ENCODE measurements at places on chromosomes 7 and 10.

GRCh38 chr7:22001345-22002004 is 55.8 kb upstream of the CDCA7L start:
- no peak for DNase-seq

GRCh38 chr10:69103784-69104183 is 15.9 kb downstream of the SRGN start:
- DNase-seq = no peak

DNA sequence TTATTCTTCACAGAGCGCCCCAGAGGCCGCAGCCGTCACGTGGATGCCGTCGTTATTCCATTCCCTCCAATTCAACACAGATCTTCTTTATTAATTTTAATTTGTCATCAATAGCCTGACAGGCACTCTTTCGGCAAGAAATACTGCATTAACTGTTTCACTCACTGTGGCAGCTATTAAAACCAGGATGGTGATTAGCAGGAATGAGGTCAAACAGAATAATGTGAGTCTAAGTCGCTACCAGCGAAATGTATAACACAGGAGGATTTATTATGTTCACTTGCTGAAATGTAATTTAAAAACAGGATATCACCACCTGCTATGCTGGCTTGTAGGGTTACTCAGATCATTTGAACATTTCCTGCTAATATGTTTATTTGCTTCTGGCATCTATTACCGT is 74.2 kb upstream of the MGMT start:
- no peak for DNase-seq

GRCh38 chr10:16904049-16904448 is 86.8 kb upstream of the RSU1 start:
- DNase-seq = no peak

DNA sequence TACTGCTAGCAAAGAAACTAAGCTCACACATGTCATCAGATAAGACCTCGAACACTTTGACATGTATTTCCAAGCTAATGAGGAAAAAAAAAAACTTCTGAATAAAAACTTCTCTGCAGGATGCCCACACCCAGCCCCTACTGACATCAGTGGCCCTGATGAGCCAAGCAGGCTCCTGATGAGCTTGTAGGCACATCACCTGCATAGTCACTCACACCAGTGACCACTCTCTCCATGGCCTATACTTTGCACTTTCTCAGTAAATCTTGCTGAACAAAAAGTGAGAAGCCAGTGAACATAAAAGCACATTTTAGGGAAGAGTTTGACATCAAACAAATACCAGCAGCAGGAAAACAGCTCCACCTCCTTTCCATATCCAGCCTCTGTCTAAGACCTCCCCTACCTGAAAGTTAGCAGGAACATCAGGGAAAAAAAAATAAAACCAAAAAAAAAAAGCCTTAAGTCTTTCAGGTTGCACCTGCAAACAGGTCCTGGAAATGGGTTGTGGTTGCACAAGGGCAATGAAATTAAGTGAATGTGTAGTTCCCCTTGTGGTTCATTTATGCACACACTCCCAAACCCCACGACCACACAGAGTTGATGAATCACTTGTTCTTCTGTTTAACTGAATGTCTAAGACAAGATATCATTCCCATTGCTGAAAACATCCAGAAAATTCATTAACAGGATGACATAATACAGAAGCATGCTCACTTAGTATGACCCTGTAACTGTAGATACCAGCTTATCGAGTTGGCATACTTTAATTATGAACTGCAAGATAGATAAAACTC is 205.2 kb upstream of the PDE1C start:
- no peak for DNase-seq

- DNase-seq = no peak
Measured at GRCh38 chr10:31646519-31646918, 282.1 kb downstream of the ARHGAP12 start.

DNA sequence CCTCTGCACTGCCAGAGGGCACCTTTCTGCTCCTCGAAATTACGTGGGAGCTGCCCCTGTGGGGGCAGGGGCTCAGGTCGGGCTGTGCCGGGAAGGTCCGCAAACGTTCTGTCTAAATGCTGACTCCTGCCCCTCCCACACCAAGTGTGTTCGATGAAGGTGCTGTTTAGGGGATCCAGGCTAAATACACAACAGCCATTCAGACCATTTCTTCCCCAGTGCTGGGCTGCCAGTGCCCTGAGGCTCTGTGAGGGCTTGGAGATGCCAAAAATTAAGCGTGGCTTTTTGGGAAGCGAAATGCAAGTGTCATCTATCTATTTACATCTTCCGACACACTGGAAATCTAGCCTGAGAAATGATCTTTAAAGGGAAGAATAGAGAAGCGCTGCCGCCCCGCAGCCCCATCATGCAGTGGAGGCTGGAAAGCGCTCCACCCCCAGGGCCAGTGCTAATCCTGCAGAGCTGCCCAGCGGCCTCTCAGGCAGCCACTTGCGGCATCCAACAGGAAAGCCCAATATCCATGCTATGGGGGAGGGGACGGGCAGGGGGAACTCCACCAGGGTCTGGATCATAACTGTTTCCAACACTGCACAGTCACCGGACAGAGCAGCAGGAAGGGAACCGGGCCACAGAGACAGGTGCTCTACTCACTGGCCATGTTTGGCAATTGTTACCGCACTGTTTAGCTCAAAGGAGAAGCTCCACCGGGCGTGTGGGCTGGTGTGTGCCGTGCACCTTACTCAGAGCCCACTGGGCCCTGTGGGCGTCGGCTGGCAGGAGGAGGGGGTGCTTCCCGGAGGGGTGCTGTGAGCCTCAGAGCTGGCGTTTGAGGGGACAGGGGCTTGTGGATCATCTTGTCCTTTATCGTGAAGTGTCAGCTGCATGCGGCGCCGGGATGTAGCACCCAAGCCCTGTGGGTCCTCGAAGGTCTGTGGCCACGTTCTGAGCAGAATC is 205.5 kb downstream of the DNAJB6 start:
- DNase-seq = peak; percentile 7

GRCh38 chr10:123522702-123523312 is 143.3 kb upstream of the GPR26 start:
- DNase-seq = no peak

- no peak for DNase-seq
Measured at GRCh38 chr10:110150046-110150445, 57.4 kb upstream of the MXI1 start.

DNA sequence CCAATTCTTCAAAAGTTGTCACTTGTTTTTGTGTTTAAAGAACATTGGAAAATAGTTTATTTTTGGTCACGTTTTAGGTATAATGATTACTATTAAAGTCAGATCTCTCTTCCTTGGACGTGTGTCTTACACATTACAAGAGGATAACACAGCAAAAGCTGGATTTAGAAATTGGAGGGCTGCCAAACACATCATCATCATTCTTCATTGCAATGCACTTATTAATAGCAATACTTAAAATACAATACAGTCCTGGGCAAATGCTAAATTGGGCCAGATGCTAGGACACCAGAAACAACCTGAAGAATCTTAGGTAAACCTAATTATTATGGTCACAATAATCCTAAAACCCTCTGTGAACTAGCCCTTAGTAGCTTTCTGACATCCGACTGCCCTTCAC is 303.6 kb downstream of the DGKB start:
- DNase-seq = no peak

GRCh38 chr10:30185916-30186315 is 126.5 kb upstream of the JCAD start:
- DNase-seq = no peak

GRCh38 chr7:133755901-133756300 is 371.2 kb upstream of the LRGUK start:
- DNase-seq = no peak

- DNase-seq = no peak
Measured at GRCh38 chr10:30000802-30001571, 58.4 kb downstream of the JCAD start.

DNA sequence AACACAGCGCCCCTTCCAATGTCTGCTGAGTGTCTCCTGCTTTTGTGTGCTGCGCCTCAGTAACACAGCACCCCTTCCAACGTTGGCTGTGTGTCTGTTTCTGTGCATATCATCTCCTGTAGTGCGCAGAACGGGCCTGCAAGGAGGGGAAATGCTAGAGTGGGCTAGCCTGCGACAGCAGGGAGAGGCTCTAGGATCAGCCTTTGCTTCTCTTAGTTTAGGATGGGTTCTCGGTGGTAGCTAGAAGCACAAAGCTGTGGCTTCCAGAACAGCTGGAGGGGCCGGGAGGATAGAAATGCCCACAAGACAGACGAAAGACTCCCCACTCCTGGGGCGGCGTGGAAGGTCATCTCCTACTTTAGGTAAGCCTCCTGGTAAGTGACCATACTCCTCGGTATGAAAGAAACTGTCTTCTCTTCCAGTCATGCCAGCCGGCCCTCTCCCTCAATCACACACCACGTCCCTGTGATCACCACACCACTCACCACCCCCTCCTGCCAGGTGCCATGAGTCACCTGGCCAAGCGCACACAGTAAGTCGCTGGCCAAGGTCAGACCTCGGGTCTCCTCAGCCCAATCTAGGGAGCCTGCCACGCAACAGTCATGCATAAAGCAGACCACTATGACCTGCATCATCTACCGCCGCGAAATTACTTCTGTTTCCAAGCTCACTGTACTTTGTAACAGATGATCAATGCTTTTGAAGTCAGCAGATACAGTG is 4.8 kb downstream of the PITRM1 start:
- DNase-seq = no peak

DNA sequence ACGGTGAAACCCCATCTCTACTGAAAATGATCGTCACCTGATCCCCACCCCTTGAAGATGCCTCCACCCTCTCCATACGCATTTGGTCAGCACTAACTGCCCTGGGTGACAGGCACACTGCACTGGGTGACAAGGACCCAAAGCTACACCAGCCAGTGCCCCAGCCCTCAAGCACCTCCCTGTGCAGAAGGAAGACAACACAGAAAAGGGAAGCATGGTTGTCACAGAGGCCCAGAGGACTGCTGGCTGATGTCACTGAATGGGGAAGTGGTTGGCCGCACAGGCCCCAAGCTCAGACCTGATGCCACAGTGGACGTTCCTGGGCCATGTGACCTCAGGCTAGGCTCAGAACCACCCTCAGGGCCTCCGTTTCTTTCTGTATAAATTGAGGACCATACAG is 4.2 kb upstream of the PILRA start:
- peak; percentile 29 for DNase-seq

- DNase-seq = no peak
Measured at GRCh38 chr10:74994854-74995253, 116.6 kb upstream of the SAMD8 start.

DNA sequence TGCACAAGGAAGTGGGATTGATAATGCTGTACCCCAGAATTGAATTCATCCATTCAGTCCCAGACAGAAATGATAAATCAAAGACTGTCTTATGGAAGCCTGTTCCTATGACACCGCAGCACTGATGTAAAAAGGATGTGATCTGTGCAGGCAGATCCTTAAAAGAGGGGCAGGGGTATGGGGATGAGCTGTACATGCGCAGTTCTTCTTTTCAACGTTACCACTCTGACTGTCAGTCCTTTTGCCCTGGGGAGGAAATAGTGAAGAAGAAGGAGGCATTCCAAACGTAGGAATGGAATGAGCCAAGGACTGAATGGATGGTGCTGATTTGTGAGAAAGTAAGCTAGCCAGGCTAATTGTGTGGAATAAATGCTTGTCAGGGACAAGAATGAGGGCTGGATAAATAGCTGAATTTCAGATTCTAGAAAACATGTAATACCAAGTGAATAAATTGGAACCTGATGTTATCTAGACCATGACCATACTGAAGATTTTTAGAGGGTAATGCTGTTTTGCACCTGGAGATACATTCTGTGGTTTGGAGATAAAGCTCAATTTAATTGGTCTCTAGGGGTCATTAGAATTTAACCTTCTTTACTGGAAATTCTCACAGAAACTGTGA is 509.3 kb downstream of the SORCS3 start:
- no peak for DNase-seq

DNA sequence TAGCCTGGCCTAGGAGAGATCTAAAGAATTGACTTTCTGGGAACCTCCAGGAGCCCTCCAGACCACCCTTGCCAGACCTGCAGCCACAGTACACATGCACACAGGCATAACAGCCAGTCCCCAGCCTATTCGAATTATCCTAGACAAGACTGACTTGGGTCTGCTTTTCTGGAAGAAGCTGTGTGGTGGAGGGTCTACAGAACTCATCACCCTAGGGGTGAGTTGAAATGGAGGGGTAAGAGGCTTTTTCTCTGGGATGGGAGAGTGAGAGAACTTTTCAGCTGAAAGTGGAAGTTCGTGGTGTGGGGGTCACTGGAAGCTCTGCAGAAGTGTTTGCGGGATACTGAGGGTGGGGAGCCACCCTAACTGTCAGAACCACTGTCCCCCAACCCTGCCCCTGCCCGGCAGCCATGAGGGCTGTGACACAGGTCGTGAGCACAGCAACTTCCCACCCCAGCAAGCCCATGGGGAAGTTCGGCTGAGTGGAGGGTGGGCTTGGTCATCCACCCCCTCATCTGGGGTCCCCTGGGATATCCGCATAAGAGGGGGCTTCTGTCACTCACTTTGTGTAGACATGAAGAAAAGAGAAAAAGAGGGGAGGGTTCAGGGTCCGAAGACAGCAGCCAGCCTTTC is 7.8 kb downstream of the TLX1 start:
- DNase-seq = no peak

- DNase-seq = no peak
Measured at GRCh38 chr10:107807836-107808235, 643.3 kb upstream of the SORCS1 start.

- no peak for DNase-seq
Measured at GRCh38 chr10:43174969-43175368, 36.7 kb downstream of the CSGALNACT2 start.

- DNase-seq = no peak
Measured at GRCh38 chr7:39709768-39710311, 86.5 kb downstream of the RALA start.

- no peak for DNase-seq
Measured at GRCh38 chr10:31384589-31384949, 65.6 kb downstream of the ZEB1 start.

DNA sequence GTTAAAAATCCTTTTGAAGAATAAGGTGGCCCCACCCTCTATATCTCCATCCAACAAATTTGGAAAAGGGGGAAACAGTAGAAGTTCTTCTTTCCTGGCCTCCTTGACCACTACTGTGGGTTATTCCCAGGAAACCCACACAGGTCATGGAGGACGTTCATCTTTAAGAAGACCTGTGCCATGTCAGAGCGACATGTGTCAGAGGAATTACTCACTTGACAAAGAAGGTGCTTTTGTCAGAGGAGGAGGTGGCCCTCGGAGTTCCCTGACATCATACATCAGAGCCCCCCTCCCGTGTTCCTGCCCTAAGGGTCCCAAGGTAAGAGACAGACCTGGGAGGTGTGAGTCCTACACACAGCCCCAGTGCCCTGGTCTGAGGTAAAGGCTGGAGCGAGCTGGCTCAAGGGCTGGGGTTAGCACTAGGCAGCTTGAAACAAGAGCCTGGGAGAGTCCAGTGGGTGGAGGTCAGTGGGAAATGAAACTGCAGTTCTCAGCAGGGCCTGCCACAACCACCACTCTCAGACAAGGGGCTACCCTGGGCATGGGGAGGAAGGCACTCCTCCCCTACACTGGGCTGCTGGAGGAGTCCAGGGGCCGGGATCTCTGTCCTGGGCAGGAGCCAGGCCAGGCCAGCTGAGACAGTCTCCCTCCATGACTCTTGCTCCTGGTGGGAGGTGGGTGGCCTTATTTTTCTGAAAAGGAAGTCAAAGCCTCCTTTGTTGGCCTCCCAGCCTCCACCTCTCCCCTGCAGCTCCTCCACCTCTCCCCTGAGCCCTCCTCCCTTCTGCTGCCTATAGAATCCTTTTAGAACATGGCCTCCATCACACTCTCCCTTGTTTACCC is 21.8 kb upstream of the ZMIZ1 start:
- DNase-seq = no peak

GRCh38 chr7:20931739-20932138 is 145.1 kb upstream of the SP8 start:
- no peak for DNase-seq

Measured in head of caudate nucleus (tissue), 42 donors.